ENCODE measurements at places on chromosomes 5 and 9.

DNA sequence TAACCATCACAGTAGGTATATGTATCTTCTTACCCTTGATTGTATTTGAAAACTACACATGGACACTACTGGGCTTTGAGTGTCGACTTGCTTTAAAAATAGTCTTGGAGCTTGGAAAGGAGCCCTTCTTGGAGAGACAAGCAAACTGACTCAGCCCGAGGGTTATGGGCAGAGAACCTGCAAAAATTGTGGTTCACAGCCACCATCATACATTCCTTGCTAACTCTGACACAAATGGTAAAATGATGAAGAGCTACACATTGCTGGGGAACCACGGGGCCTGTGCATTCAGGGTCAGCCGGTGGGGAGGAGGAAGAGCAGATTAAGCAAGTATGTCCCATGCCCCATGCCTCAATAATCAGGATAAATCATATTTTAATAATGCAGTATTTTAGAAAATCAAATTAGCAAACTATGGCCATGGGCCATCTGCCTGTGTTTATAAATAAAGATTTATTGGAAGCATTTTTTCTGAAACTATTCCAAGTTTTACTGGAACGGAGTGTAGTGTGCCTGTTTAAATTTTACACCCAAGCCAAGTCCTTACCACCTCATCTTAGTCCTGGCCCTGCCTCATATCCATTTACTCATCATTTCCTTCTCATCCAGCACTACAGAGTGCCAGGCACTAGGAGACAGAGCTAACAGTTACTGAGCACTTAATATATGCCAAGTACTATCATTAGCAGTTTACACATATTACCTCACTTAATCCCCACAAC, 195.7 kb downstream of the PALM2AKAP2 start:
- no peak overlapping the region for H3K4me3 ChIP-seq
- DNase-seq, result no peak
- H3K36me3 ChIP-seq, result peaks cover 9% of the 10 kb centered on the region

- H3K27ac ChIP-seq, result no peak overlapping the region
- H3K4me3 ChIP-seq, result no peak overlapping the region
- H3K36me3 ChIP-seq, result peaks cover 2% of the 10 kb centered on the region
- peaks cover 2% of the 10 kb centered on the region for H3K4me1 ChIP-seq
- no peak for DNase-seq
These were observed 280.8 kb downstream of the FANCC start for GRCh38 chr9:95036676-95037075.

GRCh38 chr5:109413458-109413857, 3.7 kb upstream of the PJA2 start:
- DNase-seq, result no peak
- H3K36me3 ChIP-seq, result peaks cover 7% of the 10 kb centered on the region
- H3K27me3 ChIP-seq, result peaks cover 4% of the 10 kb centered on the region
- peaks cover 13% of the 10 kb centered on the region for H3K4me1 ChIP-seq
- no peak overlapping the region for H3K27ac ChIP-seq
- no peak overlapping the region for H3K4me3 ChIP-seq

DNA sequence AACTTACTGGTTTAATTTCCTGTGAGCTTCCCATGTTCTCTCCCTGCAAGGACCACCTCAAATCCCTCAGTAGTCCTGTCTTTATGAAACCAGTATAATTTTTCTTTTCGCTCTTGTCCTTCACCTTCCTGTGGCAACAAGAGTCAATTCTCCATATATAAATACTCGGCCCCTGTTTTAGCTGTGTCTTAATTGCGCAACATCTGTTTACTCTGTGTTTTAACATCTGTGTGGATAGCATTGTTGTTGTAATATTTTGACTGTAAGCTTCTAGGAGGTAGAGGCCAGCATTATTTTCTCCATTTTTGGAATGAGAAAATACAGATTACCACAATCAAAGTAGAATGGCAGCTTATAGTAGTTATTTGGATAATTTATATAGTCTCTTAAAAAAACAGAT, 30.2 kb upstream of the CDKN2B start:
- no peak overlapping the region for H3K4me3 ChIP-seq
- H3K27me3 ChIP-seq, result peaks cover 38% of the 10 kb centered on the region
- DNase-seq, result no peak
- H3K4me1 ChIP-seq, result peaks cover 46% of the 10 kb centered on the region

GRCh38 chr5:573976-574375, 38.2 kb upstream of the CEP72 start:
- DNase-seq, result no peak
- no peak overlapping the region for H3K4me3 ChIP-seq
- H3K36me3 ChIP-seq, result no peaks in the 10 kb centered on the region
- H3K4me1 ChIP-seq, result no peaks in the 10 kb centered on the region

GRCh38 chr5:77912721-77913120, 136.6 kb upstream of the TBCA start:
- no peaks in the 10 kb centered on the region for H3K36me3 ChIP-seq
- H3K4me3 ChIP-seq, result no peak overlapping the region
- H3K27me3 ChIP-seq, result peaks cover 20% of the 10 kb centered on the region
- no peak for DNase-seq

- no peak overlapping the region for H3K4me3 ChIP-seq
- DNase-seq, result no peak
- peaks cover 3% of the 10 kb centered on the region for H3K36me3 ChIP-seq
- no peak overlapping the region for H3K27ac ChIP-seq
- peaks cover 3% of the 10 kb centered on the region for H3K27me3 ChIP-seq
- H3K4me1 ChIP-seq, result peaks cover 16% of the 10 kb centered on the region
These were observed 95.6 kb downstream of the DENND1A start for GRCh38 chr9:123834218-123834888.

DNA sequence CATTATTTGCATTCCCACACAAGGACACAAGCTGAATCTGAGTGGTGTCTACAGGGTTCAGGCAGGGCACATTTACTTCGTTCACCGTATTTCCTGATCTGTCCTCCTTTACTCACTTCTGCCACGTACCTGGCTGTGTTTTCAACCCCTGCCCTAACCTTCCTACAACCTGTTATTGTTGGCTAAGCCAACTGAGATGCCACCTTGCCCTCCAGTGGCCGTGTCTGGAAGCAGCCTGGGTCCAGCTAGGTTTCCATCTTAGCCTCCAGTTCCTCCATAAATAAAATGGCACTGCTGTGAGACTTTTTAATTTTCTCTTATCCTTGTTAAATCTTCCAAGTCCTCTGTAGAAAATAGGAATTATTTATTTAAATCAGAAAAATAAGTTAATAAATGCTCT, 64.8 kb downstream of the ATP10B start:
- no peak overlapping the region for H3K4me3 ChIP-seq
- no peaks in the 10 kb centered on the region for H3K36me3 ChIP-seq
- peaks cover 2% of the 10 kb centered on the region for H3K4me1 ChIP-seq
- no peak for DNase-seq
- H3K27ac ChIP-seq, result no peak overlapping the region

GRCh38 chr5:76468635-76469425, 65.7 kb downstream of the IQGAP2 start:
- H3K4me1 ChIP-seq, result peaks cover 40% of the 10 kb centered on the region
- no peak for DNase-seq
- H3K36me3 ChIP-seq, result peaks cover 48% of the 10 kb centered on the region
- no peak overlapping the region for H3K4me3 ChIP-seq

DNA sequence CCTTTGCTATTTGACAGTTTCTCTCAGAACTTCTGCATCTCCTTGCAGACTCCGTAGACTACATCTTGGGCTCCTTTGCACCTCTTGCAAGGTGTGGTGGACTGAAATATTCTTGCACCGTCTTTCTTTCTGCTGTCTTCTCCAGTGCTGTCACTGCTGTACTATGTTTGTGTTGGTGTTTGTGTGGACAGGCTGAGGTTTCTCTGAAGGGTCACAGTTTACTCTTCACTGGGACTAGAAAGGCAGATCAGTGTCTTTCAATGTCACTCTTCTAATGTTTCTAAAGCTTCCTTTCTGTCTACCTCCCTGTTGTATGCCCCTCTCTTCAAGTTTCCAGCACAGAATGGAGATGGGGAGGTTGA, 410.0 kb upstream of the CD180 start:
- H3K4me1 ChIP-seq, result no peaks in the 10 kb centered on the region
- H3K27me3 ChIP-seq, result no peaks in the 10 kb centered on the region
- no peak overlapping the region for H3K4me3 ChIP-seq
- H3K36me3 ChIP-seq, result no peaks in the 10 kb centered on the region

DNA sequence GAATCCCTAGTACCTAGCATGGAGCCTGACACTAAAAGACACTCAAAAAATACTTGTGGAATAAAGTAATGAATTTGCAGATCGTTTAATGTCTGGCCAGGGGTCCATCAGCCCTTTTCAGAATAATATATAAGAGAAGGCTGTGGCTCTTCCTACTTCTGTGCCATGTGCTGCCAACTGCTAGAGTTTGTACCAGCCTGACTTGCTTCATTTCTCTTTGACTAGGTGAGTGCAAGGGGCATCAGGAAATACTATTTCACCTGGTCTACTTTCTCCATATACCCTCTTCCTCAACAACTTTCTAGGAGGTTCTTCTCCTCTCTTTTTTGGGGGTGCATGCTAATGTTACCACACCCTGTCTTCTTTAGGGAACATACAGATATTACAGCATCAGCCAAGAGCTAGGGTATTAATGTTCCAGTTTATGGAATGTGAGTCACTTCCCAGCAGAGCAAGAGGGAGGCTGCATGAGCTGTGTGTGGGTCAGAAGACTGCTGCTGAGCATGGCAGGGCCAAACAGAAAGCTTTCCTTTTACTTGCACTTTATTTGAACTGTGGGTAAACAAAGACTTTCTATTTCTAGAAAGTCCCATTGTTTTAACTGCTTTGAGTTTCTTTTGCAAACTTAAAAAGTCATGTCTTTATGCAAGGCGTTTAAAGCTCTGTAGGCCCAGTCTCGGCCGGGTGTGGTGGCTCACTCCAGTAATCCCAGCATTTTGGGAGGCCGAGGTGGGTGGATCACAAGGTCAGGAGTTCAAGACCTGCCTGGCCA, 158.9 kb downstream of the ADAMTSL1 start:
- no peak for DNase-seq
- peaks cover 2% of the 10 kb centered on the region for H3K27me3 ChIP-seq
- H3K36me3 ChIP-seq, result no peaks in the 10 kb centered on the region
- H3K4me1 ChIP-seq, result no peaks in the 10 kb centered on the region
- no peak overlapping the region for H3K4me3 ChIP-seq

GRCh38 chr5:173804579-173804978, 83.6 kb upstream of the CPEB4 start:
- no peaks in the 10 kb centered on the region for H3K27me3 ChIP-seq
- no peaks in the 10 kb centered on the region for H3K4me1 ChIP-seq
- no peak overlapping the region for H3K4me3 ChIP-seq
- no peak overlapping the region for H3K27ac ChIP-seq

- H3K27me3 ChIP-seq, result no peaks in the 10 kb centered on the region
- H3K4me1 ChIP-seq, result peaks cover 47% of the 10 kb centered on the region
- H3K27ac ChIP-seq, result no peak overlapping the region
- H3K4me3 ChIP-seq, result peak overlapping the region; percentile 99
- H3K36me3 ChIP-seq, result peaks cover 25% of the 10 kb centered on the region
- DNase-seq, result no peak
These were observed 8.9 kb upstream of the AKNA start for GRCh38 chr9:114396558-114397218.

GRCh38 chr9:136204838-136205706, at the start of gene LHX3:
LHX3 (minus strand) TSS chr9:136205128; CDS start chr9:136205012, 116 bp downstream.
- peaks cover 30% of the 10 kb centered on the region for H3K27me3 ChIP-seq
- H3K27ac ChIP-seq, result no peak within 1 kb of the TSS
- no peaks in the 10 kb centered on the region for H3K4me1 ChIP-seq
- H3K4me3 ChIP-seq, result no peak within 1 kb of the TSS

DNA sequence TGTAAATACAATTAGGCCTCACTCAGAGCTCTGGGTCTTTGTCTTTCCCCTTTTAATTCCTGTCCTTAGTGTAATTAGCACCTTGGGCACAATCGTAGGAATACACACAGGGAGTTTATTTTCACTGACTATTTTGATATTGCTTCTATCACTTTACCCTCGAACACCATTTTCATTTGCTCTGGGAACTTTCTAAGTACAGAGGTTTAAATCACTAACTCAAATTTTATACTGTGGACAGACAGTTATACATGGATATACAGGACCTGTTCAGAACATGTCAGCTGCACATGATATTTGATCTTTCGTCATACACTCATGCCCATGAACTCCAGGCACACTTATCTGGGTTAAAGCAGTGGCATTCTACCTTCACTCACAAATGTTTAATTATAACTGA, 217.8 kb upstream of the TMEM161B start:
- H3K27me3 ChIP-seq, result peaks cover 6% of the 10 kb centered on the region
- H3K36me3 ChIP-seq, result no peaks in the 10 kb centered on the region
- H3K4me1 ChIP-seq, result no peaks in the 10 kb centered on the region
- DNase-seq, result no peak

DNA sequence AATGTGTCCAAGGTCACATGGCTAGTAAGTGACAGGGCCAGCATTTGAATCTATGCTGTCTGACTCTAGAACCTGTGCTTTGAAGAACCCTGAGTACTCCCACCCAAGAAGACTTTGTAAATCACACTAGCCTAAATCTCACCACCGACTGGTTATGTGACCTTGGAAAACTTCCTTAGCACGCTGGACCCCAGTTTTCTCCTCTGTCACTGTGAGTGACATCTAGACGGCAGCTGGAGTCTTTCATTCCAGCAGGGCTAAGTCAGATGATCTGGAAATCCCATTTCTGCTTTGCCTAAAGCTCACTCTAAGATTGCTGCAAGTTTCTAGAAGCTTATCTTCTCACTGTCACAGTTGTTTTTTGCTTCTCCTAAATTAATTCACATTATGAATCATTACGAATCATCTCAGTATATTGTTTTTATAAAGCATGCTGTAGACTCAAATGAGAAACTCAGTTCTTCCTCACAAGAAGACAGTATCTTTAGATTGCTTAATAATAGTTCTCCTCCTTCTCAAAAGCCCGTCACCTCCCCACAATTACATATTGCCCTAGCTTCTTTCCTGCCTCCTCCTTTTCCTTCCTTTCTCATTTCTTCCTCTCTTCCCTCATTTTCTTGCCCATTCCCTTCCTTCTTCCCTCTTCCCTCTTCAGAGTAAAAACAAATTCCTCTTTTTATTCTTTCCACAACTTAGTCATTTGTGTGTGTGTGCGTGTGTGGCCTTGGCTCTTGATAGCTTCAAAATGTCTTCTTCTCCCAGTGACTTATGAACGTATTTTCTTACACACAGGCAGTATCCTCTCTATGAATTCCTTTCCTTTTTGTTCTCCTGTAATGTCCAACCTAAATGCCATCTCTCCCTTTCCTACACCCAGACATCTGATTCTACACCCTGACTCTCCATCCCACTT, 16.8 kb downstream of the ALDOB start:
- no peak overlapping the region for H3K27ac ChIP-seq
- DNase-seq, result no peak
- no peak overlapping the region for H3K4me3 ChIP-seq
- no peaks in the 10 kb centered on the region for H3K36me3 ChIP-seq
- H3K27me3 ChIP-seq, result no peaks in the 10 kb centered on the region

GRCh38 chr5:18653216-18653752, 1019.0 kb downstream of the TAF11L14 start:
- H3K4me1 ChIP-seq, result no peaks in the 10 kb centered on the region

GRCh38 chr9:6055216-6055615, 39.8 kb upstream of the RANBP6 start:
- H3K36me3 ChIP-seq, result no peaks in the 10 kb centered on the region
- H3K27ac ChIP-seq, result no peak overlapping the region
- no peak overlapping the region for H3K4me3 ChIP-seq
- peak; percentile 20 for DNase-seq

- H3K27me3 ChIP-seq, result peaks cover 29% of the 10 kb centered on the region
- no peak overlapping the region for H3K27ac ChIP-seq
- H3K4me1 ChIP-seq, result peaks cover 6% of the 10 kb centered on the region
- no peak for DNase-seq
These were observed 11.0 kb upstream of the ZBTB43 start for GRCh38 chr9:126793686-126794417.

Measured in T-helper 2 cell treated with Interferon-gamma antibody and Interleukin-4, amounts not matched to agents 5 μg/mL and 100 μg/mL, for 36 hours (primary cell).